ENCODE measurements at places on chromosomes 7 and 10. TPM values are rescaled to one million over a fixed set of nuclear protein-coding genes. Genes with fewer than 3 reads are reported as not detected.

METTL27 gene
- total RNA-seq: 3.0 TPM

- no peak for DNase-seq
These were observed 11.7 kb downstream of the C1QL3 start for GRCh38 chr10:16509996-16510395.

- no peak for DNase-seq
These were observed 504.1 kb downstream of the PLXNA4 start for GRCh38 chr7:132072165-132072564.

DNA sequence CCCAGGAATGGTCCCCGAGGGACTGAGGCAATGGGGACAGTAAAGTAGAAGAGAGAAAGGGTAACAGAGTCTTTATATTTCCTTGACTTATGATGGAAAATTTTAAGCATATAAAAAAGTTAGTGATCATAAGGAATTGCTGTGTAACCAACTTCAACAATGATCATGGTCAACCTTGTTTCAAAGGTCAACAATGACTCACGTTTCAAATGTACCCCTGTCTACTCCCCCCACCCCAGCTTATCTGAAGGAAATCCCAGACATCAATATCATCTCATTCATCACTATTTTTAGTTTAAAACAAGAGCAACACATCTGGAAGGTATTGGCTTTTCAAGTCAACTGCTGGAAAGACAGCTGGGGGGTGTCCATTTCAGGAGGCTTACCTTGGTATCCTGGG lies 92.9 kb downstream of the SMURF1 start:
- no peak for DNase-seq

DNA sequence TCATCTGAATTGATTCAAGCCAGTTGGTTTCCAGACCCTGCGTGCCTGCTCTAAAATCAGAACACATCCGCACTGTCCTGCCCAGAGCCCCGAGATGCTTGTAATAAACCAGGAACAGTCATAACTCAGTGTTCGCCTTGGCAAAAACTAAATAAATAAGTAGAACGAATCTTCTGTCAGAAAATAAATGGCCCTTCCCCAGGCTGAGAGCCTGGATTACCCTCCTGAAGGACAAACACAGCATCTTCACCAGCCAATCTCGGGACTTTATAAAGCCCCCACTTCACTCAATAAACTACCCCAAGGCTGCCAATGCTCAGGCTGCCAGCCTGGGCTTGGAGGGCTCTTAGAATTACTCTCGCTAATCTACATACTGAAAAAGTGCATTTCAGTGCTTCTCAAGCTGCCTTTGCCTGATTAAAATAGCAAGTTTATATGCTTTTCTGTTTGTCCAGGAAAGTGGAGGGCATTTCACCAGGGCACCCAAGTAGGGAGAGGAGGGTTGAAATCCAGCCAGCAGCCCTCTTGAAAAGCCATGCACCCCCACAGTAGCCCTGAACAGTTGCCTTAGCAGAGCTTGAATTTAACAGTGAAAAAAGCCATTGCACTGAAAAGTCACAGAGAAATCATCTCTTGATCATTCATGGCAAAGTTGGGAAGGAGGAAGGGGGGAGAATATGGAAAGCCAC lies 136.6 kb downstream of the CALN1 start:
- DNase-seq: no peak

- no peak for DNase-seq
These were observed 181.8 kb upstream of the CACNA2D1 start for GRCh38 chr7:82625377-82625776.

- DNase-seq: no peak
These were observed 105.8 kb upstream of the ANK3 start for GRCh38 chr10:60495338-60496055.

- DNase-seq: no peak
These were observed 494.7 kb downstream of the SDK1 start for GRCh38 chr7:3795781-3796180.

All from upper lobe of left lung (tissue), 6 donors.